Stimulated activated CD8-positive, alpha-beta memory T cell treated with anti-CD3 and anti-CD28 coated beads, Interleukin-12 subunit alpha, Interleukin-12 subunit beta, amount 100 ng/mL, for 1 hour (primary cell): ENCODE measurements at places on chromosomes 13 and 19.

DNA sequence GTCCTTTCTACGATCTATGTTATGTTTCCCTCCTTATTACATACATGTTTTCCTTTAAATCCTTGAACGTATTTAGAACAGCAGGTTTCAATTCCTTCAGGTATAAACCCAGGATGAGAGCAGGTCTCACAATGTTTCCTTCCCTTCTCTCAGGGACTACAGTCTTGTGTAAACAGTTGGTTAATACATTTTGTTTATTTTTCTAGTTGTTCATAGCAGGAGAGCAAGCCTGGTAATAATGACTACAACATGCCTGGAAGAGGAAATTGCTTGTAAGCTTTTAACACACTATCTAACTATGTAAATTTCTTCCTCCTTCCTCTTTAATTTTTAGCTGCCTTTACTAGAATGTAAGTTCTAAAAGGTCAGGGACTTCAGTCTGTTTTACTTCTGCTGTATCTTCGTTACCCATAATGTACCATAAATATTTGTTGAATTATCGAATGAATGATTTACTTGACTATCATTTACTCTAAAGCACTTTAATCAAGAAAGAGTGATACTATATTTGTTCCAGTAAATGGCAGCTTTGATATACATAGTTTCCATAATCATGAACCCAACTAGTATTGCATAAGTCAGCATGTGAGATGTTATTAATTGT lies 28.9 kb upstream of the TNFRSF19 start:
- no peak for DNase-seq

- no peak for DNase-seq
Measured at GRCh38 chr13:71828117-71828516, 38.9 kb downstream of the DACH1 start.

- DNase-seq: no peak
Measured at GRCh38 chr13:43353631-43354030, 330.2 kb downstream of the DNAJC15 start.

DNA sequence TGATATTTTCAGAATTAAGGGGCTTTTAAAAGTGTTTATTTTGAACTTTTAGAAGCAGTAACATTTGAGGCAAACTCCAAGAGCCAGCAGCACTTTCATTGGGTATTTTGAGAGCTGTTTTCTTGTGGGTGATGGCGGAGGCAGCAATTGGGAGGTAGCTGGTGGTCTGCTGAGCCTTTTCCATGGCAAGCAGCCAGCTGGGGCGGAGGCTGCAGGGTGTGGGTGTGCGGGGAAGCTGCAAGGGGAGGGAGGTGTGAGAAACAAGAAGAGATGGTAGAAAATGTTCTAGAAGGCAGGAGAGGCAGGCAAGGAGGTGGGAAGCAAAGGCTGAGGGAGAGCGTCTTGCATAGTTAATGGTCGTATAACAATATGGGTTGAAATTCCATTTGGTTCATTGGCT lies 223.4 kb upstream of the HTR2A start:
- no peak for DNase-seq

DNA sequence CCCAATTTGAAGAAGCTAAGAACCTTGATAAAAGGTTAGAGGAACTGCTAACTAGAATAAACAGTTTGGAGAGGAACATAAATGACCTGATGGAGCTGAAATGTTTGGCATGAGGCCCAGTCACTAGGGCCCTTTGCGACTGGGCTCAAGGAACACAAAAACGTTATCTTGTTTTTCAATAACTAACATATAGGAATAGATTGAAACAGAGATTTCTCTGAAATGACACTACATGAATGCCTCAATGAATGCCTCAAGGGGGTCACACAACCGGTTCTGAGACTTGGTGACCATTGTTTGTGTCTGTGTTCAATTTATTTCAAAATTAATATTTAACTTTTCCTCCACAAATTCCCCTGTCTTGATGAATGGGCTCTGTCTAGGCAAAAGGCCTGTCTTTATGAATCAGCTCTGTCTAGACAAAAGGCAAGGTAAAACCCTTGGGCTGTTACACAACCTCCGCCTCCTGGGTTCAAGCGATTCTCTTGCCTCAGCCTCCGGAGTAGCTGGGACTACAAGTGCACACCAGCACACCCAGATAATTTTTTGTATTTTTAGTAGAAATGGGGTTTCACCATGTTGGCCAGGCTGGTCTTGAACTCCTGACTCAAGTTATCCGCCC lies 932 bp upstream of the ZNF486 start:
- DNase-seq: no peak
